ENCODE measurements at places on chromosomes 7 and 10.

DNA sequence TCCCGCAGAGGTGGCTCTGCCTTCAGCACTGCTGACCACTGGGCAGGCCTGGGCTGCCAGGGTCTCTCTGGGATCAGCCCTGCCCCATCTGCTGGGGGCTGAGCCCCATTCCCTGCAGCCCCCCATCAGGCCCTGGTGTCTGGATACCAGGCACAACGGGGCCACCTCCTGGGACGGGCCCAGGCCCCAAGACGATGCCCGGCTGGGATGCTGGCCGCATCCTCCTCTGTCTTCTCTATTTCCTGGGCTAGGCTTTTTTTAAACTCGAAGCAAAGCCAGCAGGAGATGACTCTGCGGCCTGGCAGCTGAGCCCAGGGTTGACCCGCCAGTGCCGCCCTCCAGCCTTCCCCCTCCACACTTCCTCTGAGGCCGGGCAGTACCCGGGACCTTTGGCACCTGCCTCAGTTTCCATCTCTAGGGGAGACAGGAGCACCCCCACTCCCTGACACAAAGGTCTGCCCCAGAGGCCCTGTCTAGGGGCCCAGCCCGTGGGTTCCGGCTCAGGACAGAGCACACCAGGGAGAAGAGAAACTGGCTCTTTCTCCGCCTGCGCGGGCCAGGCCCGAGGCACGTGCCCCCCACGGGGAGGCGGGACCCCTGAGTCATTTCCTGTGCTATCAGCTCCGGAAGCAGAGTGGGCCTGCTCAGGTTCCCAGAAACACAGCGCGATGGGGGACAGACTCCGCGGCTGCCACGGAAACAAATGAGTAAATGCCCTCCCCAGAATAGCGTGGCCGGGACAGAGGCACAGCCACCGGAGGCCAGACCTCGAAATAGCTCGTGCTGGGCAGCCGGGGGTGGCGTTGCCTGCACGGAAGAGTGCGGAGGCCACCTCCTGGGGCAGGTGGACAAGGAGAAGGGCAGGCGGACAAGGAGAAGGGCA is 84.6 kb upstream of the PDGFA start:
- DNase-seq: peak; percentile 90

DNA sequence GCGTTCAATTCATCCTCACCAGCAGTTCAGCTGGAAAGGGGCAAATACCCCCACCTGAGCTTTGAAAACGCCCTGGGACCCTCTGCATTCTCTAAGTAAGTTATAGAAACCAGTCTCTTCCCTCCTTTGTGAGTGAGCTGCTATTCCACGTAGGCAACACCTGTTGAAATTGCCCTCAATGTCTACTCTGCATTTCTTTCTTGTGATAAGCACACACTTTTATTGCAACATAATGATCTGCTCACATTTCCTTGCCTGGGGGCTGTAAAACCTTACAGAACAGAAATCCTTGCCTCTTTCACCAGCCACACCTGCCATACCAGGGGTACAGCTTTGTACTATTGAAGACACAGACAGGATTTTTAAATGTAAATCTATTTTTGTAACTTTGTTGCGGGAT is 155.8 kb upstream of the LANCL2 start:
- no peak for DNase-seq

GRCh38 chr7:122082670-122083069 is 61.4 kb downstream of the AASS start:
- no peak for DNase-seq

DNA sequence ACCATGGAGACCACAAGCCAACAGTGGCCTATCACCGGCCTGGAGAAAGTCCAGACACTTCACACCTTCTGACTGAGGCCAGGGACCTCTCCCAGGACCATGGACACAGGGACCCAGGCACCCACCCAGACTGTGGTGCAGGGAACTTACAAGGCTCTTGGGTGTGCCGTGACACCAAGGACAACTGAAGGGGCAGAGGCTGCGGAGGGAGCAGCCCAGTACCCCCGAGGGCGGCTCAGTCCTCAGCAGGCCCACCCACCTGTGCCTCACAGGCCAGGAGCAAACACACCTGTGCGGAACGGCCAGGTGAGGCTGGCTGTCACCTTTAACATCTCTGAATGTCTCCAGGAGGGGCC is 182.3 kb downstream of the MAD1L1 start:
- DNase-seq: no peak

All from ELR (cell line).